Thoracic aorta (tissue), 2 donors: ENCODE measurements at places on chromosomes 3 and 15. TPM values are rescaled to one million over a fixed set of nuclear protein-coding genes. Genes with fewer than 3 reads are reported as not detected.
A peak's percentile ranks its signal among the peaks of the same experiment; 100 is the strongest.

DNA sequence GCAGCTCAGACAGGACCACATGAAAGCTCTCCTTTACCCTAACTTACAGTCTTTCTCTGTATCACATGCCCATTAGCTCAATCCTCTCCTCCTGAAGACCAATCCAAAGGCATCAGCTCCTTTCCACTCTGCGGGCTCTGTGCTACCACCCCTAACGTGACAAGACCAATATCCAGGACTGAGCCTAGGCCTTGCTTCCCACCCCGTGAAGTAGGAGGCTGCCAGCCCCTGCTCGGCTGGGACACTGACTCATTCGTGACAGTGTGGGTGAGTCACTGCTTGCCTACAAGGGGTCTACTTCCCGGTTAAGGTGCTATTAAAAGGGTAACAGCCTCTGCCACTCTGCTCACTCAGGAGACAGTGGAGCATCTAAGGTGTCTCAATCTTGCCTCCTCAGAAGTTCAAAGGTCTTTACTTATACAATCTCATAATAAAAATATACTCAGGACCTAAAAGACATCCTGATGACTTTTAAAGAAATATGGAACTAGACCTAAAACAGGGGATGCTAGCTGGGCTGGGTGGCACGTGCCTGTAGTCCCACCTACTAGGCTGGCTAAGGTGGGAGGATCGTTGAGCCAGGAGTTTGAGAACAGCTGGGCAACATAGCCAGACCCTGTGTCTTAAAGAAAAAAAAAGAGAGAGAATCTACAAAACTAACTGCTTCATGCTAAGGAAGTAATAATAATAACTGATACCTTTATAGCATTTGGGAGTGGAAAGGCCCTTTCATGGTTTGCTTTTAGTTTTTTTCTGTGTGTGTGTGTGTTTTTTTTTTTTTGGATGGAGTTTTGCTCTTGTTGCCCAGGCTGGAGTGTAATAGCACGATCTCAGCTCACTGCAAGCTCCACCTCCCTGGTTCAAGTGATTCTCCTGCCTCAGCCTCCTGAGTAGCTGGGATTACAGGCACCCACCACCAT is 55.0 kb downstream of the TMEM44 start:
- H3K4me3 ChIP-seq, result no peak overlapping the region
- H3K36me3 ChIP-seq, result no peaks in the 10 kb centered on the region
- H3K27me3 ChIP-seq, result no peaks in the 10 kb centered on the region
- peak overlapping the region; percentile 86 for H3K27ac ChIP-seq

GRCh38 chr3:71994906-71995305 is 210.0 kb upstream of the PROK2 start:
- H3K27ac ChIP-seq, result no peak overlapping the region
- H3K4me1 ChIP-seq, result no peaks in the 10 kb centered on the region
- H3K4me3 ChIP-seq, result no peak overlapping the region
- no peaks in the 10 kb centered on the region for H3K27me3 ChIP-seq

DNA sequence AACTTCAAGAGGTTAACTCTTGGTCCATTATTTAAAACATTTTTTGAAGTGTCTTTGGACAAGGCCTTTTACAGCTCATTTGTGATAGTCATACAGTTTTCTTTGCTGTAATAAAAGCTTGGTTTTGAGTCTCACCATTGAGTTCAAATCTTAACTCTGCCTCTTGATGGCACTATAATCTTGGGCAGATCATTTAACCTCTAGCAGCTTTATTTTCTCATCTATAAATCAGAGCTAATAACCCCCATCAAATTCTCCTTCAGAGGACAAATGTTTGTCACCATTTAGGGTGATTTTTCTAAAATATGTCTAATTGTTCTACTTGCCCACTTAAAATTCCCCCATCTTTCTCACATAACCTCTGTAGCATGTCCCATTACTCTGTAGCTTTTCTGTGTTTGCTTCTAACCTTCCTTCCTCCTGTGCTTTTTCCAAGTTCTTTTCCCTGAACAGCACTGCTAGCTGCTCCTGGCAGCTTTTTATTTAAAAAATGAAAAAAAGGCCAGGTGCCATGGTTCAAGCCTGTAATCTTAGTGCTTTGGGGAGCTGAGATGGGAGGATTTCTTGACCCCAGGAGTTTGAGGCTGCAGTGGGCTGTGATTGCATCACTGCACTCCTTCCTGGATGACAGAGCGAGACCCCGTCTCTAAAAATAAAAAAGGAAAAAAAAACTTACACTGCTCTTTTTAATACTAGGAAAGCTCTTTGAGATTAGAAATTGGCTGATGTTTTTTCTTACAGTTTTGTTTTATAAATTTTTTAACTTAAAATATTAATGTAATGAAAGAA is 28.5 kb downstream of the UBE2E1 start:
- no peak for DNase-seq
- H3K4me1 ChIP-seq, result peaks cover 23% of the 10 kb centered on the region
- H3K27ac ChIP-seq, result no peak overlapping the region
- H3K36me3 ChIP-seq, result no peaks in the 10 kb centered on the region

- H3K4me1 ChIP-seq, result no peaks in the 10 kb centered on the region
- no peak overlapping the region for H3K27ac ChIP-seq
Observed at GRCh38 chr3:158279609-158280008, 169.7 kb downstream of the RSRC1 start.

- no peaks in the 10 kb centered on the region for H3K27me3 ChIP-seq
- H3K4me1 ChIP-seq, result no peaks in the 10 kb centered on the region
- no peak overlapping the region for H3K27ac ChIP-seq
- H3K4me3 ChIP-seq, result no peak overlapping the region
- no peaks in the 10 kb centered on the region for H3K36me3 ChIP-seq
- DNase-seq, result no peak
Observed at GRCh38 chr3:170732660-170733245, 137.2 kb downstream of the RPL22L1 start.

Gene CSTA
- total RNA-seq, result 12.3 TPM

Gene BFSP2
- total RNA-seq, result not detected

Gene CATSPER2
- total RNA-seq, result 3.0 TPM
